ENCODE measurements at places on chromosomes 6 and 20.
A peak's percentile ranks its signal among the peaks of the same experiment; 100 is the strongest.

GRCh38 chr6:6915219-6915618, 192.5 kb upstream of the RREB1 start:
- DNase-seq, result no peak

GRCh38 chr6:45965792-45966191, 49.9 kb downstream of the CLIC5 start:
- no peak for DNase-seq

- DNase-seq, result no peak
Measured at GRCh38 chr6:83151114-83151513, 42.0 kb downstream of the PGM3 start.

DNA sequence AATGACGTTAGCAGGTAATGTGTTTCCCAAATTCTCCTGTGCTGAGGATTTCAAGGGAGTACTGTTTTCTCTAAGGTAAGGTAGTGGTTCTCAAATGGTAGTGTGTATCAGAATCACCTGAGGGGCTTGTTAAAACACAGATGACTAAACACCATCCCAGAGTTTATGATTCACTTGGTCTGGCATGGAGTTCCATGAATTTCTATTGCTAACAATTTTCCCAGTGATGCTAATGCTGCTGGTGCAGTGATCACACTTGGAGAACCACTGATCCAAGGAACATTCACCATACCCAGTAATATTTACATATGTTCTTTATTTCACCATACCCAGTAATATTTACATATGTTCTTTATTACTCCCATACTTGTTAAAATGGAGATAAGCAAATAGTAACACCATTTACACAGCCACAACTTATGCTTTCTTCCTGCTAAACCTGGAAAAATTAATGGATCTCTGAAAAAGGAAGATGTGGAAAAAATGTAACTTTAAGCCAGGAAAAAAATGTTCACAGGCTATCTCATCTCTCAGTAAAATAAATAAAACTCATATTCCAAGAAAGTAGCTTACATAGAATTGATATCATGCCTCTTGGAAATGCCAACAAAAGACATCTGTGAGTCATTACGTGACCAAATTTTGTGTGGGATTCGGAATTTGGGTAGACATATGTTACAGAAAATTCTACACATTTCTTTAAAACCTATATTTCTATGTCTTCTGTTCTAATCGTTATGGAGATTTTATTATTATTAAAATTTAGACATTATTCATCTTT, 129.5 kb downstream of the MMUT start:
- DNase-seq, result no peak

DNA sequence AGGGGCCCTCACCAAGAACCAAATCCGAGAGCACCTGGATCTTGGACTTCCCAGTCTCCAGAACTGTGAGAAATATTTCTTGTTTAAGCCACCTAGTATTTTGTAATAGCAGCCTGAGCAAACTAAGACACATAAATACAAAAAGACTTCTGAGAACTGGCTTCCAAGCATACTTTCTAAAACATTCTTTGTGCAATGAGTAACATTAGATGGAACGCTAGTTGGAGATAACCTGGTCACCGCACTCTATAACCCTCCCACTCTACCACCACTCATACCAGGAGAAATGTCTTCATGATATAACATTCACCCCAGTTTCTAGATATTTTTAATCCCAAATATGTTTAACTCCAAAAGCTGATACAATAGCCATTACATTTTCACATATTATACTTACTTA, 169.5 kb upstream of the THEMIS start:
- DNase-seq, result no peak

- DNase-seq, result peak; percentile 28
Measured at GRCh38 chr6:36735110-36736071, 37.8 kb downstream of the RAB44 start.

GRCh38 chr20:39117491-39117890, 155.3 kb downstream of the DHX35 start:
- no peak for DNase-seq

DNA sequence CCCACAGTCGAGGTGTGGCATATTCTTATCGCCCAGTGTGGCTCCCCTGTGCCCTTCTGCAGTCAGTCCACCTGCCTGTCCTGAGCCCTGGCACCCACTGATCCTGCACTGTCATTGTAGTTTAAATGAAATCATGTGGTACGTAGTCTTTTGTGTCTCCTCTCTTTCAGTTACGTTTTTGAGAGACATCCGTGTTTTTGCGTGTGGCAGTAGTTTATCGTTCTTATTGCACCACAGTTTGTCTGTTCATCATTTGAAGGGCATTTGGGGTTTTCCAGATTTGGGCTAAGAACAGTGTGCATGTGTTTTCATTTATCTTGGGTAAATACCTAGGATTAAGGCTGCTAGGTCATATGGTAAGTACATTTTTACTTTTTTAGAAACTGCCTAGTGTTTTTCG, 49.3 kb downstream of the SPATA2 start:
- DNase-seq, result no peak

DNA sequence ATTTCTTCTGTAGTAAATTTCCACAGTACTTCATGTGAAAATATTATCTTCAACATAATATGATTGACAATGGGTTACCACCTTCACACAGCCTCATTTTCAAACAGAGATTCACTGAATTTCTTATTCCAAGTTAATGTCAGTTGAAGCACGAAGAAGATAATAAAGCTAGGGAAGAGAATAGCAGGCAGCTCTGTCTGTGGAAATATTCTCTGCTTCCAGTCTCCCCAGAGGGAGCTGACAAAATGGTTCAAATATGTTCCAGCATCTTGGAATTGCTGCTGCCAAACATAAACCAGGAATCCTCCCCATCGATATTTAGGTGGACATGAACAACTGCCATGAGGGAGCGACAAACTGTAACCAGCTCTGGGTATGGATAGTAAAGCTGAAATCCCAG, 224.8 kb downstream of the GJA1 start:
- DNase-seq, result no peak

DNA sequence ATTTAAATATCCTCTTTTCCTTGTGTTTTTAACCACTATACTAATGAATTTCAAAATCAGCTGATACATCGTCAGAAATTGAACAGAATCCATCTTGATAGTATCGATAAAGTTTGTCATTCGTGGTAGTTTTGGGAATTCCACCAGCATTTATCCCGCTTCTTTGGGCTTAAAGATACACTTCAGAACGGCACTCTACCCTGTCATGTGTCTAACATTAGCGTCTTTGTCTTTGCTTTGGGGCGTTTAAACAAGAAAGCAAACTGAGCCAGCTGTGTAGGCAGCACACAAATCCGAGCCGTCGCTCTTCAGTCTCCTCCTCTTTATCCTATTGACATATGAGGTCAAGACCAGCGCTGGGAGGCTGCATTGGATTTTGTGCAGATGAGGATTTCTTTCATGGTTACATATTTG, 27.5 kb upstream of the NHSL1 start:
- no peak for DNase-seq

GRCh38 chr6:163637524-163637923, 223.0 kb downstream of the QKI start:
- DNase-seq, result no peak

DNA sequence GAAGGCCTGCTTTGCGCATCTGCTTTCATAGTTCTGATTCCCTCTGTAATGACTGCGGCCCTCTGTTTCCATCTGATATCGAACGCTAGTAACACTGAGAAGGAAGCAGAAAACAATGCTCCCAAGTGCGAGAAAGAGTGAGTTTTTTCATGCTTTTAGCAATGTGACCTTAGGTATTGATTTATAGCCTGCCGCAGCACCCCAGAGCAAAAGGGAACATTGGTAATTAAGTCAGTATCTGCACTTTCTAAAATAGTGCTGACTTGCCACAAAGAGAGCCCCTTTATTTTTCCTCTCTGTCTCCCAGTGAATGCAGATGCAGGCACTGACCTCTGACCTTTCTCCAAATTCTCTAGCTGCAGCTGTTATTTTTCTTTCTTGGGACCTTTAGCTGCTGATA, 129.8 kb downstream of the HDGFL1 start:
- no peak for DNase-seq

- peak; percentile 4 for DNase-seq
Measured at GRCh38 chr6:124961777-124962638, at the start of gene RNF217. RNF217 (plus strand) TSS chr6:124962437; CDS start chr6:124962545, 108 bp downstream.

DNA sequence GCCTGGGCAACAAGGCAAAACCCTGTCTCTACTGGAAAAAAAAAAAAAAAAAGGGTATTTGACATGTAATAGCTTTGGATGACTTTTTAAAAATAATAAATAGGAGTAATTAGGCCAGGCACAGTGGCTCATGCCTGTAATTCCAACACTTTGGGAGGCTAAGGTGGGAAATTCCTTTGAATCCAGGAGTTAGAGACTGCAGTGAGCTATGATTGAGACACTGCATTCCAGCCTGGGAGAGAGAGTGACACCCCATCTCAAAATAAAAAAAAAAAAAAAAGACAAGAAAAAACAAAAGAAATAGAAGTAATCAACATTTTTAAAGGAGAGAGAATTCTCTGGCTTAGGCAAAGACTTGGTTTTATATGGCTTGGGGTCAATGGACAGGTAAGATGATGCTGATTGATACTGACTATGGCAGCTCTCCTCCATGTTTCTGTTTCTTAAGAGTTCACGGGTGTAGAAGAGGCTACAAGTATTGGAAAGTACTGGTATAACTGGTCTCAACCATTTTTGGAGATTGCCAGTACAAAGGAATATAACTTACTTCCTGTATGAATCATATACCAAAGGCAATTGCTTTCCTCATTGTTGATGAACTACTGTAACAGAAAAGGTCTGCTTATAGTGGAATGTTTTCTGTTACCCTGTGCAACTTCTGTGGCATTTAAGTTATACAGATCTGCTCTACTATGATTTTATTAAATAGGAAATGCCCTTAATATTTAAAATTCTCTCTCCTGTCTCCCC, 10.1 kb downstream of the MAP3K5 start:
- no peak for DNase-seq

- no peak for DNase-seq
Measured at GRCh38 chr20:16393297-16393696, 180.0 kb downstream of the KIF16B start.

- no peak for DNase-seq
Measured at GRCh38 chr6:34858681-34859080, 29.2 kb downstream of the TAF11 start.

DNA sequence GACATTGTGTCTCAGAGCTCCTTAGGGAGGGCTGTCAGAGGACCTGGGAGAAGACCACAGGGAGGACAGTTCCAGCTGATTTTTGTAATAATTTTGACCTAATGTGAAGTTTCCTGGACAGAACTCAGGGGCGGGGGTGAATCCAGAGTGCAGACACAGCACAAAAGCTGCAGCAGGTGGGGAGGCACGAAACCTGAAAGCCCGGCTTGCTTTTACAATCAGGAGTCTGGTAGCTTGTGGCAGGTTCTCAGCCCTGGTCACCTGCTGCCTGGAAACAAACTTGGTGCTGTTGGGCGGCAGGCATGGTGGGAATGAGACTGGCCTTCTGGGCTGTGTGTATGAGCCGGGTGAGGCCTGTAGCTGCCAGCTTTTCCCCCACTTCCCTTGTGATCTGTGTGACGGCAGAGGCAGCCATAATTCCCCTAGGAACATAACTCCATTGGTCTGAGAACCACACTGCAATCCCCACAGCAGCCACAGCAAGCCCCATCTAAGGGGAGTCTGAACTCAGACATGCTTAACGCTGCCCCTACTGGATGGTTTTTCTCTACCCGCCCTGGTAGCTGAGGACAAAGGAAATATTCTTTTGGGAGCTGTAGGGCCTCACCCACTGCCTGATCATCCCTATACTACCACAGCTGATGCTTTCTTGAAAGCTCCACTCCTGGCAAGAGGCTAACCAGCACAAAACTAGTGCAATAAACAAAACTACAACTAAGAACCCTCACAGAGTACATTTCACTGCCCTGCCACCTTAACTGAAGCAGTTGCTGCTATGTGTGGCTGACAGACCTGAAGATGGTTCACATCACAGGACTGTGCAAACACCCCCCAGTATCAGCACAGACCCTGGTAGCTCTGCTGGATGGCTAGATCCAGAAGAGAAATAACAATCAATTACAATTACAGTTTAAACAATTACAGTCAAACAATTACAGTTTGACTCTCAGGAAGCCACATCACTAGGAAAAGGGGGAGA, 1055.1 kb upstream of the GJE1 start:
- DNase-seq, result no peak

DNA sequence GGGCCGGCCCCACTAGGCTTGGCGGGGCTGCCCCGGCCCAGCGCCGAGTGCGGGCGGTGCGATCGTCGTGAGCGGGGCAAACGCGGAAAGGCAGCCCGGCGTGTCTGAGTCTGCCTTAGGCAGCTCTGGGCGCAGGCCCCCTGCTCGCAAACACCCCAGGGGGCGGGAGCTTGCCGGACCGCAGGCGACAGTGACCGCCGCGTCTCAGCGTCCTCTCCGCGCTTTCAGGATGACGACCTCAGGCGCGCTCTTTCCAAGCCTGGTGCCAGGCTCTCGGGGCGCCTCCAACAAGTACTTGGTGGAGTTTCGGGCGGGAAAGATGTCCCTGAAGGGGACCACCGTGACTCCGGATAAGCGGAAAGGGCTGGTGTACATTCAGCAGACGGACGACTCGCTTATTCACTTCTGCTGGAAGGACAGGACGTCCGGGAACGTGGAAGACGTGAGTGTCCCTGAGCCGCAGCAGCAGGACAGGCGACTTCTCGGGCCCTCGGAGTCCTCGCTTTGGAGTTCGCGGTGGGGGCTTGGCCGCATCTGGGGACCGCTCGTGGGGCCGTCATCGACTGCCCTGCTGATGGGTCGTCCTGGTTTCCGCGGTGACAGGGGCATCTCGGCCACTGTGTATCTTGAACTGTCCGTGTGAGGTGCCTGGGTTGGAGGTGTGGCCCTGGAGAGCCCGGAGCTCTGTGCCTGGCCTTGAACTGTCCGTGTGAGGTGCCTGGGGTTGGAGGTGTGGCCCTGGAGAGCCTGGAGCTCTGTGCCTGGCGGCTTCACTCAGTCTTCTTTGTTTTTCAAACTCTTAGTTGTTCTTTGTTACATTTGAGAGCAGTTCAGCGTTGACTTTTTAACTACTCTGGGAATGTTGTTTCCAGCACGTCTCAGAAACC, 786 bp downstream of the ADRM1 start:
- DNase-seq, result peak; percentile 17

GRCh38 chr6:121668259-121668658, 232.8 kb downstream of the GJA1 start:
- DNase-seq, result no peak

GRCh38 chr6:169722362-169723199, 1.7 kb downstream of the PHF10 start:
- DNase-seq, result peak; percentile 21

- DNase-seq, result peak; percentile 48
Measured at GRCh38 chr6:1381481-1382330, 7.7 kb upstream of the FOXF2 start.

- DNase-seq, result no peak
Measured at GRCh38 chr20:16175322-16175961, 397.8 kb downstream of the KIF16B start.

GRCh38 chr6:132830334-132830751, 16.0 kb downstream of the RPS12 start:
- DNase-seq, result no peak

Data from T-helper 2 cell treated with Interferon-gamma antibody and Interleukin-4, amounts not matched to agents 5 μg/mL and 100 μg/mL, for 36 hours (primary cell).